Activated CD8-positive, alpha-beta T cell treated with anti-CD3 and anti-CD28 coated beads for 36 hours (primary cell): ENCODE measurements at places on chromosomes 5 and 9. TPM values are rescaled to one million over a fixed set of nuclear protein-coding genes. Genes with fewer than 3 reads are reported as not detected.

Gene DDX41
- total RNA-seq, result 228 TPM

Gene TRPM3
- not detected for total RNA-seq

Gene CNTFR
- total RNA-seq, result not detected

Gene TRMO
- total RNA-seq, result 13.3 TPM

Gene ADAMTS13
- total RNA-seq, result 2.5 TPM

Gene ACER2
- total RNA-seq, result 1.4 TPM

Gene TMEM38B
- total RNA-seq, result 11.3 TPM

Gene HAVCR1
- 0.54 TPM for total RNA-seq

Gene SH3TC2
- not detected for total RNA-seq

Gene LURAP1L
- not detected for total RNA-seq

Gene PCDHB14
- not detected for total RNA-seq

Gene CD72
- 15.5 TPM for total RNA-seq

Gene MUSK
- total RNA-seq, result not detected

GRCh38 chr5:170408226-170408625, 19.1 kb upstream of the KCNMB1 start:
- H3K4me3 ChIP-seq, result no peak overlapping the region
- H3K27ac ChIP-seq, result no peak overlapping the region
- H3K36me3 ChIP-seq, result no peaks in the 10 kb centered on the region
- no peak for DNase-seq
- H3K27me3 ChIP-seq, result no peaks in the 10 kb centered on the region

GRCh38 chr5:37740331-37741066, 99.3 kb downstream of the GDNF start:
- no peaks in the 10 kb centered on the region for H3K27me3 ChIP-seq
- peaks cover 52% of the 10 kb centered on the region for H3K36me3 ChIP-seq
- no peak overlapping the region for H3K27ac ChIP-seq
- H3K4me1 ChIP-seq, result peaks cover 17% of the 10 kb centered on the region
- no peak for DNase-seq

DNA sequence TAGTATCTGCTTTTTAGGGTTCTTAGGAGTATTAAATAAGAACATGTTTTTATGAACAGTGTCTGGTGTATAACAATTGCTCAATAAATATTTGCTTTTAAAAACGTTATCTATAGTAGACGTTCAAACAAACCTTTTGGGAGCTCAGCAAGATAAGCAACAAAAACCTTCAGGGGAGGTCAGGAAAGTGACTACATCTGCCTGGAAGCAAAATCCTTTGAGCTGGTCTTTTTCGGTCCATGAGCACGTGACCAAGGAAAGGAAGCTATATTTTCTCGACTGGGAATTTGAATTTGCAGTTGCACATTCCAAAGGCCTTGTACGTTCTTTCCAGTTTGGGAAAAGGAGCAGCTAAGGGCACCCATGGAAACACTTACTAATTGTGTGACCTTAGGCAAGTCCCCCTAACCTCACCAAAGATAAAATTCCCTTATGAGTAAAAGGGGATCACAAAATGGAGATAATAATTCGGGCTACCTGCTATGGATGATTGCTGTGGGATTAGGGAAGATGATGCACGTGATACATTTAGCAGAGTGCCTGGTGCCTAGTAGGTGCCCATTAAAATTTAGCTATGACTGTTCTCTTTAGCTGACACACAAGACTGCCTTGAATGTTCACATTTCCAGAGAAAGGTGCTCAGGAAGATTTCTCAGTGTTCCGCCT, 45.4 kb downstream of the PTTG1 start:
- H3K27ac ChIP-seq, result peak overlapping the region; percentile 100
- H3K4me3 ChIP-seq, result peak overlapping the region; percentile 100
- H3K4me1 ChIP-seq, result peaks cover 70% of the 10 kb centered on the region
- H3K36me3 ChIP-seq, result peaks cover 30% of the 10 kb centered on the region

GRCh38 chr9:84670138-84671041, 861 bp downstream of the NTRK2 start:
- peaks cover 13% of the 10 kb centered on the region for H3K4me1 ChIP-seq
- H3K4me3 ChIP-seq, result no peak overlapping the region
- H3K36me3 ChIP-seq, result no peaks in the 10 kb centered on the region
- no peak for DNase-seq
- peaks cover 48% of the 10 kb centered on the region for H3K27me3 ChIP-seq
- no peak overlapping the region for H3K27ac ChIP-seq

DNA sequence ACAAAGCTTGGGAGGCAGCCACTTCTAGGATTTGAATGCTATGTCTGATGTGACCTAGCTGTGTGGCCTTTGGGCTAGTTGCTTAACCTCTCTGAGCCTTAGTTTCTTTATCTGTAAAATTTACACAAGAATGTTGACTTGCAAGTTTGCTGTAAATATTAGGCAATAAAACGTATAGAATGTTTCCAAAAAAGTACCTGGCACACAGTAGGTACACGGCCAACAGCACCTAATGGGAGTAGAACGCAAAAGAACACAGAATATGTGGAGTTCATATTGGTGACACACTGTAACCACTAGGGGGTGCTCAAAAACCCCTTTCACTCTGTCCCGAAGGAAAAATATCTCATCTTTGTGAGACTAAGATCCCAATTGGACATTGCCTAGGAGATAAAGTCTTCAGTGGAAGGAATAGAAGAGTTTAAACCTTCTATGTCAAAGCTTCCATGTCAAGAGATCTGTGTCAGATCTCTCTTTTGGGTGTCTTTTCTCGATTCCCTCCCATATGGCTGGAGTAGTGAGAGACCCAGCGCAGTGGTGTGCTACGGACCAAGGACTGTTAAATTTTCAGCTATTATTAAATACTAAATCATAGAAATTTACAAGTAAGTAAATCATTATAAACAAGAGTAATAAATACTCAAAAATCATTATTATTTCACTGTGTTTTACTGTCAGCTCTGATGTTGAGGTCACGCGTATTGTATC, 145.4 kb upstream of the RAD23B start:
- H3K4me3 ChIP-seq, result no peak overlapping the region
- peak; percentile 17 for DNase-seq
- H3K4me1 ChIP-seq, result no peaks in the 10 kb centered on the region
- H3K27me3 ChIP-seq, result peaks cover 10% of the 10 kb centered on the region
- no peak overlapping the region for H3K27ac ChIP-seq

DNA sequence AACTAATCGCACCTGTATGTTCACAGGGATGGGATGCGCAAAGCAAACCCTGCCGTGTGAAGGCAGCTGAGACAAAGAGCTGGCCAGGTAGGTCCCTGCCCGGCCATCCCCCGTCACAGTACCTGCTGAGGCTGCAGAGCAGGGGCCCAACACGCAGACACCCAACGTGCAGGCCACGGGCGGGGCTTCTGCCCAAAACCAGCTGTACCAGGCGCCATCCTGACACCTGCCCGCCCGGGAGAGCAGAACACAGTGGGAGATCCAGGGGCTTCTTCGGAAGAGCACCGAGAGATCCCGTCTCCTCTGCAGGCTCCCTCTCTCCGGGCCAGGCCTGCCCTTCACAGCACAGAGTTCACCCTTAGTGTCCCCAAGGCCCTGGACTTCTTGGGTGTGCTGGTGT, 28.4 kb downstream of the ABO start:
- peaks cover 8% of the 10 kb centered on the region for H3K27me3 ChIP-seq
- no peak for DNase-seq
- H3K36me3 ChIP-seq, result no peaks in the 10 kb centered on the region
- no peak overlapping the region for H3K4me3 ChIP-seq

DNA sequence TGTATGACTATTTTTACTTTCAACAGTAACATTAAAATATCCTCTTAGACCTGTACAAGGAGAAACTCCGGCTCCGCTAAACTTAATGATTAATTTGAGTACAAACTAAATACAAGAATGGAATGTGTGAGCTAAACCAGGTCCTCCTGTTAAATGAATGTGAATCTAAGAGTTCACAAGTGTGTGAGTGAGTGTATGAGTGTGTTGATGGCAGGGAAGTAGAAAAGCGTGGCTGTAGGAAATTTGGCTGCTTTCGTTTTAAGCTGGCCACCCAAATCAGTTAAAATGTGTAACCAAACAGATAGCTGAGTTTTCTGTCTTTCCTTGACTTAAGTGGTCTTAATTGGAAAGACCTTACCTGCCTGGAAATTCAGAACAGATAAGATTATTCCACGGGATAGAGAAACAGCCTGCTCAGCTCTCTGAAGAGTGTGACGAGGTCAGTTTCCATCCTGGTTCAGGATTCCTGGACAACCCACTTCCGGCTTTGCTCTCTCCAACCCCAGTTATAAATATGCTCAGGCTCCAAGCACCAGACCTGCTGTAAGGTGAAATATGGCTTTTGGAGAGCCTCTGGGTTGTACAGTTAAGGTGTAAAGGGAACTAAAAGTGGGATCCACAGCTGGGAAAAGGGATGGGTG, 908.6 kb upstream of the EDIL3 start:
- no peaks in the 10 kb centered on the region for H3K27me3 ChIP-seq
- no peak overlapping the region for H3K27ac ChIP-seq
- no peaks in the 10 kb centered on the region for H3K4me1 ChIP-seq

GRCh38 chr9:130987738-130988399, 21.1 kb upstream of the LAMC3 start:
- no peak for DNase-seq
- H3K27me3 ChIP-seq, result no peaks in the 10 kb centered on the region
- no peaks in the 10 kb centered on the region for H3K36me3 ChIP-seq
- H3K4me3 ChIP-seq, result no peak overlapping the region

- peaks cover 2% of the 10 kb centered on the region for H3K4me1 ChIP-seq
- H3K4me3 ChIP-seq, result peak overlapping the region; percentile 66
- H3K36me3 ChIP-seq, result no peaks in the 10 kb centered on the region
- H3K27ac ChIP-seq, result no peak overlapping the region
These were observed 676 bp upstream of the OCLN start for GRCh38 chr5:69491838-69492390.

GRCh38 chr9:73349476-73349875, 197.8 kb downstream of the ANXA1 start:
- no peak overlapping the region for H3K4me3 ChIP-seq
- H3K4me1 ChIP-seq, result no peaks in the 10 kb centered on the region
- DNase-seq, result no peak
- no peaks in the 10 kb centered on the region for H3K36me3 ChIP-seq

- H3K4me3 ChIP-seq, result no peak overlapping the region
- no peaks in the 10 kb centered on the region for H3K27me3 ChIP-seq
- no peak for DNase-seq
These were observed 1992.3 kb downstream of the MAT2B start for GRCh38 chr5:165497707-165498106.

GRCh38 chr5:26805076-26805475, 233.3 kb downstream of the CDH9 start:
- no peaks in the 10 kb centered on the region for H3K36me3 ChIP-seq
- DNase-seq, result no peak
- H3K27me3 ChIP-seq, result no peaks in the 10 kb centered on the region
- H3K4me3 ChIP-seq, result no peak overlapping the region
- no peak overlapping the region for H3K27ac ChIP-seq

DNA sequence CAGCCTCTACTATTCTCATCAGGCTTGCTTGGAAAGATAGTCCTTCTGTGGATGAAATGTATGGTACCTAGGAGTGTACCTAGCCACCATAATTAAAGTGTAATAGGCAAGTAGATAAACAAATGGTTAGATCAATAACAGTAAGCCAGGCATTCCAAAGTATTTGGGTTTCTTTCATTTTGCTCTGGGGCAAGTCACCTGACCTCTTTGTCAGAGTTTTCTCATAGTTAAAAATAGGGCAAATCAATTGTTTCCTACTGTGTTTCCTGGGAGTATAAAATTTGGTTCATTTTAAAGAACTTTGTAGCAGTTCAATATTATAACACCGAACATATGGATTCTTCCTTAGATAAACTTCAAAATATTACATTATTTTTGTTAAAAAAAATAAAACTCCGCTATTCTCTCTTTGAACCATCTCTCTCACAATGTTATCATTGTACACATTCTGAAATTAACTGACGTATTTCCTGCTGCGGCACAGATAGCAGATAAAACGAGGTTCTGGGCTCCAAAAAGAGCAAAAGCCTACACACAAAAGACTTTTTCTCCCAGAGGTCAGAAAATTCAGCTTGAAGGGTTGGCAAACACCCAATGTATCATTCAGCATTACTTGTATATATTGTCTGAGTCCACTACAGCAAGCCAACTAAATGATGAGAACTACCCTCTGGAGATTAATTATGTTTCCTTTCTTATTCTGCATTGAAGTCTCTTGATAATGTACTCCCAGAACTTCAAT, 267.9 kb downstream of the COX7C start:
- no peak overlapping the region for H3K27ac ChIP-seq
- no peaks in the 10 kb centered on the region for H3K4me1 ChIP-seq
- H3K36me3 ChIP-seq, result no peaks in the 10 kb centered on the region
- peaks cover 4% of the 10 kb centered on the region for H3K27me3 ChIP-seq
- DNase-seq, result no peak

DNA sequence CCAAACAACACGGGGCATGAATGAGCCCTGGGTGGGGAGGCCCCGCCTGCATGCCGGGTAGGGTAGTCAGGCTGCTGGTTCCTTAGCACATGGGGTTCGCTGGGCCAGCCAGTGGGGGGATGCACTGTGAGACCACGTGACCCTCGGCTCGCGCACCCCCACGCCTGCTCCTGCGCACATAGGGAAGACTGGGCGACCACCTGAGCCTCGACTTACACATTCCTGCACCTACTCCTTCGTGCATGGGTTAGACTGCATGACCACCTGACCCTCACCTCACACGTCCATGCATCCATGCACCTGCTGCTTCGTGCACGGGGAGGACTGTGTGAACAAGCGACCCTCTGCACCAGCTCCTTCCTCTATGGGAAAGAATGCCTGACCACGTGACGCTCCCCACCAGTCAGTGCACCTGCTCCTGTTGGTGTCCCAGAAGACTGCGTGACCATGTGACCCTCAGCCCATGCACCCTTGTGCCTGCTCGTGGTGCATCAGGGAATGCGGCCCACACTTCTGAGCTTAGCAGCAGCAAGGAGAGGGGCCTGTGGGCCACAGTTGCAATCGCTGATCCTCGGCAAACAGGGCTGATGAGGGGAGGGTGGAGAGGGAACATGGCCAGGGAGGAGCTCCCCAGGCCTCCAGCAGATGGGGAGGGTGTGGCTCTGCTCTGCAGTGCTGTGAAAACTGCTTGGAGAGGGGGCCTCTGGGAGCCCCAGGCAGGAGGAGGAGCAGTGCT, 18.1 kb downstream of the LPCAT1 start:
- no peaks in the 10 kb centered on the region for H3K27me3 ChIP-seq
- peaks cover 10% of the 10 kb centered on the region for H3K36me3 ChIP-seq
- peaks cover 34% of the 10 kb centered on the region for H3K4me1 ChIP-seq
- no peak overlapping the region for H3K27ac ChIP-seq
- no peak for DNase-seq

- H3K36me3 ChIP-seq, result no peaks in the 10 kb centered on the region
- DNase-seq, result no peak
- H3K27me3 ChIP-seq, result peaks cover 18% of the 10 kb centered on the region
- H3K4me3 ChIP-seq, result no peak overlapping the region
- H3K4me1 ChIP-seq, result no peaks in the 10 kb centered on the region
- H3K27ac ChIP-seq, result no peak overlapping the region
These were observed 307.6 kb downstream of the GLIS3 start for GRCh38 chr9:3992222-3992621.

- H3K36me3 ChIP-seq, result no peaks in the 10 kb centered on the region
- H3K4me3 ChIP-seq, result no peak overlapping the region
- DNase-seq, result no peak
- H3K27me3 ChIP-seq, result peaks cover 3% of the 10 kb centered on the region
These were observed 1.9 kb downstream of the FGF1 start for GRCh38 chr5:142683881-142684505.

GRCh38 chr5:97142521-97143254, at the start of gene LIX1:
TSS of gene LIX1 (minus strand) at chr5:97142611. CDS start at chr5:97142576, 35 bp downstream.
- no peaks in the 10 kb centered on the region for H3K4me1 ChIP-seq
- H3K27ac ChIP-seq, result no peak within 1 kb of the TSS
- H3K27me3 ChIP-seq, result peaks cover 8% of the 10 kb centered on the region

GRCh38 chr5:158435161-158435616, 576.2 kb upstream of the CLINT1 start:
- H3K36me3 ChIP-seq, result peaks cover 9% of the 10 kb centered on the region
- peak overlapping the region; percentile 51 for H3K4me3 ChIP-seq
- peak; percentile 73 for DNase-seq
- H3K27me3 ChIP-seq, result no peaks in the 10 kb centered on the region
- peak overlapping the region; percentile 92 for H3K27ac ChIP-seq

- no peak overlapping the region for H3K27ac ChIP-seq
- DNase-seq, result no peak
- H3K4me1 ChIP-seq, result no peaks in the 10 kb centered on the region
These were observed 160.6 kb upstream of the PLCXD3 start for GRCh38 chr5:41670854-41671479.
